ENCODE measurements at places on chromosomes 1 and 21.

- no peak for DNase-seq
These were observed 61.4 kb upstream of the BARHL2 start for GRCh38 chr1:90778486-90778885.

DNA sequence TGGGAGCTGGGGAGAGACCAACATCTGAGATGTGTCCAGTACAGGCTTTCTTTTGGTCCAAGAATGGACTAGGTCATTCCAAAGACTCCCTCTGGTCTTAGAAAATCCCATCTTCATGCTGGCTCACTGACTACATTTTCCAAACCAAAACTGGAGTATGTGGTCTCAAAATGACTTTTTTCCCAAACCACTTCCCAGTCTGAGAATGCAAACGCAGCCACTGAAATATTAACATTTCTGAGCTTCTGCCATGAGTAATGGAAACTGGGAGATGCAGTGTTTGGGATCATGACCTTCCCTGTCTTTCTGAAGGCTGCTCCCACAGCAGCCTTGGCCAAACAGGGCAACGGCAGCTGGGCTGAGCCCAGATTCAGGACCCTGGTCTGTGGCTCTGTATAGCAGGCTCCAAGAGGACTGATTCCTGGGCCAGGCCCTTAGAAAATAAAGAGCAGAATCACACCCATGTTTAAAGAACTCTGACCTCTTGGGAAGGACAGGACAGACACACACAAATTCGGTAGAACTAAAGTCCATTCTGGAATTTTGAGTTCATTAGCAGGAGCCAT lies 62.1 kb upstream of the CNTN2 start:
- no peak for DNase-seq

DNA sequence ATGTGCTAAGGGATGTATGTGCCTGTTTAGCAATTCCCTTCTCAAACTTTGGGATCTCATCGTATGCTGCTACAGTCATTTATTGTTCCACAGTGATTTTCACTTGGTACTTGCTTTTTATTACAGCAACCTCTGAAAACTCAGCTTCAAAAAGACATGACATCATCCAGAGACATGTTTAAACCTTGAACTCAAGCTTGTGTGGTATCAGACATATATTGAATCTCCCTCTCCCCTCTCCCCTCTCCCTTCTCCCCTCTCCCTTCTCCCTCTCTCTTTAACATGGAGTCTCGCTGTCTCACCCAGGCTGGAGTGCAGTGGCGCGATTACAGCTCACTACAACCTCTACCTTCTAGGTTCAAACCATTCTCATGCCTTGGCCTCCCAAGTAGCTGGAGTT lies 19.5 kb upstream of the TUT4 start:
- no peak for DNase-seq

- DNase-seq: no peak
These were observed 221.3 kb upstream of the DMRTA2 start for GRCh38 chr1:50644447-50645105.

GRCh38 chr1:167197236-167197635 lies 23.4 kb upstream of the POU2F1 start:
- DNase-seq: no peak

Data from activated T-helper 1 cell treated with anti-CD3 and anti-CD28 coated beads, Interleukin-2, amount 50 U/mL, for 16 hours (primary cell).